ENCODE measurements at places on chromosomes 5 and 9.
A peak's percentile ranks its signal among the peaks of the same experiment; 100 is the strongest.

DNA sequence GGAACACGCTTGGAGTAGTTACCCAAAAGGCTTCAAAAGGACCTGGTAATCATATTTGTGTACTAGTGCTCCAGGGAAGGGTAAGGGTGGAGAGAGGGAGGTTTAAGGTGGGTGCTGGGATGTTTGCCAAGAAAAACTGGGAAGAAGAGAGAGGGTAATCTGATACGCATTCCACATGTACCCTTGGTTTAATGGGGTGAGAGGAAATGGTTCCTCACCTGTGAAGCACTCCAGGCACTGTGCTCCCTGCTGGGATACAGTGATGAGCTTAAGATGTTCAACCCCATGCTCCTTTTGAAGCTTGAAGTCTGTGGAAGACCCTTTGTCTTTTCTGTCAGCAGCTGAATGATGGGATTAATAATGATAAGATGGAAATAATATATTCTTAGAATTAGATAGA is 98.4 kb downstream of the COX7C start:
- DNase-seq = no peak

DNA sequence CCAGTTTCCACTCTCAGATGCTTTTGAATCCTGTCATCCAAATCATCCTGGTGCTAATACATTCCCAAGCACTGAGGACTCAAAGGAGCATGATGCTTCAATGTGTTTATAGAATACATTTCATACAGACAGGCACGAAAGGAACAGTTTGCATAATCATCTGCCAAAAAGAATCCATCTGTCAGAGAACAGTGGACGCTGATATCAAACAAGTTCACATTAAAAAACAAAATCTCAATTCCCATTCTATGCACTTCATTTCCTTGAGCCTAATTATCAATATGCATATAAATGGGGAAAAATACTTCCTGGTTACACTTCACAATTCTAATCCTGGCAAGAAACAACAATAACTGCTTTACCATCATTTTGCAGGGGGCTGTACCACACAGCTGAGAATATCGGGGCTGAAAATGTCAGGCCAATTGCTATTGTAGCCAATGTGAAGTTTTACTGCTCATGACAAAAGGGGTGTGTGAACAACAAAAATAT is 125.5 kb upstream of the FAM174A start:
- DNase-seq = no peak

GRCh38 chr5:58972301-58972700 is 389.4 kb downstream of the RAB3C start:
- no peak for DNase-seq

GRCh38 chr5:159094745-159095144 is 5.0 kb downstream of the EBF1 start:
- DNase-seq = peak; percentile 43

DNA sequence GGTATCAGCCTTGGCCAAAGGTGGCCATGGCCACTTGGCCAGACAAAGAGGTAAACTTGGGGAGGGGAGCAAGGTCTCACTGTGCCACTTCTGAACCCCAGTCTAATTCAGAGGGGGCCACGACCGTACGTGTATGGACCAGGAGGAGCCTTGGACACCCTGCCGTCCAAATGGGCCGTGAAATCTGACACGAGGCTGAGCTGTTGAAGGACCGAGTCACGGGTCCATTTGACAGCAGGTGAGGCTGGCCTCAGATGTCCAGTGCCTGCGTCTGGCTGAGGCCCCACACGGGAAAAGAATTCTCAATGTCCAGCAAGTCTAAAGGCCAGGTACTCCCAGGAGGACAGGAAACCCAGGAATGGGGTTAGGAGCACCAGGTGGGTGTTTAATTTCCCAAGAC is 17.7 kb downstream of the CMBL start:
- DNase-seq = no peak

GRCh38 chr5:81078930-81079329 is 118.8 kb downstream of the RASGRF2 start:
- DNase-seq = no peak

DNA sequence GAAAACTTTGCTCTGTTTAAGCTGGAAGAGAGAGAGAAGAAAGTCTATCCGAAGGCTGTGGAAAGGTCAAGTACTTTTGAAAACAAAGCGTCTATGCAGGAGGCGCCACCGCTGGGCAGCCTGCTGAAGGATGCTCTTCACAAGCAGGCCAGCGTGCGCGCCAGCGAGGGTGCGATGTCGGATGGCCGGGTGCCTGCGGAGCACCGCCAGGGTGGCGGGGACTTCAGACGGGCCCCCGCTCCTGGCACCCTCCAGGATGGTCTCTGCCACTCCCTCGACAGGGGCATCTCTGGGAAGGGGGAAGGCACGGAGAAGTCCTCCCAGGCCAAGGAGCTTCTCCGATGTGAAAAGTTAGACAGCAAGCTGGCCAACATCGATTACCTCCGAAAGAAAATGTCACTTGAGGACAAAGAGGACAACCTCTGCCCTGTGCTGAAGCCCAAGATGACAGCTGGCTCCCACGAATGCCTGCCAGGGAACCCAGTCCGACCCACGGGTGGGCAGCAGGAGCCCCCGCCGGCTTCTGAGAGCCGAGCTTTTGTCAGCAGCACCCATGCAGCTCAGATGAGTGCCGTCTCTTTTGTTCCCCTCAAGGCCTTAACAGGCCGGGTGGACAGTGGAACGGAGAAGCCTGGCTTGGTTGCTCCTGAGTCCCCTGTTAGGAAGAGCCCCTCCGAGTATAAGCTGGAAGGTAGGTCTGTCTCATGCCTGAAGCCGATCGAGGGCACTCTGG is 32.6 kb downstream of the CD180 start:
- no peak for DNase-seq

- no peak for DNase-seq
Measured at GRCh38 chr5:171453056-171453725, 33.7 kb downstream of the FGF18 start.
